Activated CD8-positive, alpha-beta memory T cell treated with anti-CD3 and anti-CD28 coated beads for 1 hour (primary cell): ENCODE measurements at places on chromosomes 2 and 18.

DNA sequence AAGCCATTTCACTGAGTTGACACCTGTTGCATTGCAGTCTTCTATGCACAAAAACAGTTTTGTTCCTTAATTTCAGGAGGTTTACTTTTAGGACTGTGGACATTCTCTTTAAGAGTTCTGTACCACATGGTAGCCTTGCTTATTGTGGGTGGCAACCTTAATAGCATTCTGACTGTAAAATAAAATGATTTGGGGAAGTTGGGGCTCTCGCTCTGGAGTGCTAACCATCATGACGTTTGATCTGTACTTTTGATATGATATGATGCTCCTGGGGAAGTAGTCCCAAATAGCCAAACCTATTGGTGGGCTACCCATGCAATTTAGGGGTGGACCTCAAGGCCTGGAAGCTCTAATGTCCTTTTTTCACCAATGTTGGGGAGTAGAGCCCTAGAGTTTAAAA is 3.4 kb downstream of the CTLA4 start:
- DNase-seq = no peak

DNA sequence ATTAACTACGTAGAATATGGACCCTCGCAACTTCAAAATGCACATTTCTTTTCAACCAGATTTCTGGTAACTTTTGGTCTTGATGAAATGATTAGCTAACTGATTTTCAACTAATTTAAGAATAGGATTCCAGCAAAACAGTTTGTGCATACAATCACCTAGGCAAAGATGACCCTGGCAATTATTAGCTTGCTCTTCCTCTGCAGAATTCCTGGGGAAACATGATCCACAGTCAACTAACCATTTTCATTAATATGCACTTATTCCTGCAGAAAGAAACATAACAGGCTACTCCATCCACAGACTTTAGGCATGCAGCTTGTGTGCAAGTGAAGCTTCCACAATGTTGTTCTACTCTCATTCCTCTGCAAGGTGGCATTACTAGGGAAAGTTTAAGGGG is 1150.8 kb upstream of the FANCL start:
- DNase-seq = no peak

GRCh38 chr18:50679056-50679455 is 119.2 kb downstream of the MAPK4 start:
- DNase-seq = no peak

DNA sequence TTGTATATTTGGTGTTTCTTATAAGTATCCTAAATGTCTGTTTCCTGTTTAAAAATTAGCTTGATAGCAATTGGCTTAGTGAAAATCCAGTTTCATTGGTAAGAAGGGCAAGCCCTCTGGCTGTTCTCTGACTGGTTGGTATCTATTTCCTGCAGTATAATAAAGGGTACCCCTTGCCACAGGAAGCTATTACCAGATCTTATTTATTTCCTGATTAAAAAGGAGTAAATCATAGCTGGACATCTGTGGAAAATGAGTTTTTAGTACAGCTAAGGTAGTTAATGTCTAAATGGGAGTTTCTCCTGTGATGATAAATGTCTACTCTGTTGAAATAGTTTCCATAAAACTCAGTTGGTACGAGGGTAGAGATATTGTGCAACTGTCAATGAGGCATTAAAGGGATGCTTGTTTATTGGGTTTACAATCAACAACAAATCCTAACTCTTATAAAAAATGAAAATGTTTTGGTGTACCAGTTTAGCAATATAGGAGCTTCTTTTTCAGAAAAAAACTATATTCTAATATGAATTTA is 58.7 kb downstream of the FASTKD2 start:
- DNase-seq = no peak

DNA sequence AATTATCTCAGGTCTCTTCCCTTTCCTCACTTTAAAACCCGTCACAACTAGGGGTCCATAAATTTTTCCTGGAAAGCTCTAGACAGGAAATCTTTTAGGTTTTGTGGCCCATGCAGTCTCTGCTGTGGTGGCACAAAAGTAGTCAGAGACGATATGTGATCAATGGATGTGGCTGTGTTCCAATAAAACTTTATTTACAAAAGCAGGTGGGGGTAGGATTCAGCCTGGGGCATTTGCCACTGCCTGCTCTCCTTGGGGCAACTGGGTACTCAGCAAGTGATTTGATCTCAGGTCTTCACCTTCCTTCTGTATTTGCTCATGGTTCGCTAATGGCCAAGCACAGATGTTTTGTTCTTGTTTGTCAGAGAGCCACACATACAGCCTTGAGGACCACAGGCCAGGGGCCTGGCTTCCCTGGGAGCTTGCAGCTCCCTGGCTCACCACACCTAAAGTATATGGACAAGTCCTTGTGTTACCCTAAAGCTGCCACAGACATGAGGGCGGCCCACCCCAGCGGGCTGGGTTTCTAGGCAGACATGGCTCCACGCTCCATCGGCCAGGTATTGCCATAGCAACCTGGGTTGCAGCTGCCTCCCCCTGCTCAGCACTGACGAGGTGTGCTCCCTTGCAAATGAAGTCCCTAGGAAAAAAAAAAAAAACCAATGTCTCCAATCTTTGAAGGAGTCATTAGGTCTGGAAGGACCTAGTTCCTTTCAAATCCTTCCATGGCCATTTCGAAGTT is 89.7 kb upstream of the YWHAQ start:
- DNase-seq = no peak

GRCh38 chr2:28578774-28579173 is 82.9 kb downstream of the PLB1 start:
- no peak for DNase-seq

DNA sequence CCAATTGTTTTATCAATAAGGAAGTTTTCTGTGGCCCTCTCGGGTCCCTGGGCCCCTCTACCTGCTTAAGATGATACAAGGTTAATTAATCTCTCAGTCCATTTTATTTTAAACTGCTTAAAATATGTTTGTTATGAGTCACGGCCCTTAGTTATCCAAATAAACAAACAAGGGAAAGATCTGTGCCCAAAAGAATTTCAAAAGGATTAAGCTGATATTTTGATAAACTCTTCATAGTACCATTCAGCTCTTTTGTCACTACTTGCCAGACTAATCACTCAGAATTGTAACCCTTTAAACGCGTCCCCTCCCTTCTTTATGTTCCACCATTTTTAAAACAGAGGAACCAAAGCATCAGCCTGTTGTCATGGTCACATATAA is 144.7 kb upstream of the STK17B start:
- DNase-seq = no peak

DNA sequence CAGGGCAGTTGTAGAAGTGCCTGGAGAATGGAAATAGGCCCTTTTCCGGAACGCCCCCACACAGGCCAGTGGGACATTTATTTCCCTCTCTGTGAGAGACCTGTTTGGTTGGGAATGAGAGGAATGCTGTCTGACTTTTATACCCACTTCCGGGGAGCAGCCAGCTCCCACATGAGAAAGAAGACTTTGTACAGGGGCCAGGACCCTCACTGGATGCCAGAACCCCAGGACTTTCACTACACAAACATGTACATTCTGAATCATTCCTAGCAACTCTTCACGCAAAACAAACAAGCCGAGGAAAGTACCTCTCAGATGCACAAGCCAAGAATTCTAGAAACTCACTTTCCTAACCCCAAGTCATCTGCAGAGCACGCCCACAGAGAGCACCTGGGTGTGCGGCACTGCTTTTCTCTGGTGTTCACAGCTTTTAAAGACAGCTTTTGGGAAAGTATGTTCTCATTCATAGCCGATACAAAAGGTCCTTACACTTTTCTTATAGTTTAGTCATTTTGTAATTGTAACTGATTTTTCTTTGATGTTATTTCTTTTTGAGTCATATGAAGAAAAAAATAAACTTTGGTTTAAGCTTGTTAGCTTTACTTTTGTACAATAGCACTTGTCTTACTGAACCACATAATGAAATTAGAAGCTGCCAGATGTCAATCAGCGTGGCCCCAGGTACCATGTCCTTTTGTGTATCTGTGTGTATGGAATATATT is 856.1 kb upstream of the ID2 start:
- no peak for DNase-seq

DNA sequence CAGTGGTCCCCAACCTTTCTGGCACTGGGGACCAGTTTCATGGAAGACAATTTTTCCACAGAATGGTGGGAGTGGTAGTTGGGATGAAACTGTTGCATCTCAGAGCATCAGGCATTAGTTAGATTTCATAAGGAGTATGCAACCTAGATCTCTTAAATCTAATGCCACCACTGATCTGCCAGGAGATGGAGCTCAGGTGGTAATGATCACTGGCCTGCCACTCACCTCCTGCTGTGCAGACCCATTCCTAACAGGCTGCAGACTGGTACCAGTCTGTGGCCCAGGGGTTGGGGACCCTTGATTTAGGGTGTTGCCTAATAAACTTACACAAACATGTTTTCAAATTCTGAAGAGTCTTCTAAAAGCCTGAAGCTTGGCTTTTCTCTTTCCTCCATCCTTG is 261.3 kb downstream of the CDH19 start:
- no peak for DNase-seq

- no peak for DNase-seq
Measured at GRCh38 chr2:71419976-71420375, 33.4 kb upstream of the DYSF start.

DNA sequence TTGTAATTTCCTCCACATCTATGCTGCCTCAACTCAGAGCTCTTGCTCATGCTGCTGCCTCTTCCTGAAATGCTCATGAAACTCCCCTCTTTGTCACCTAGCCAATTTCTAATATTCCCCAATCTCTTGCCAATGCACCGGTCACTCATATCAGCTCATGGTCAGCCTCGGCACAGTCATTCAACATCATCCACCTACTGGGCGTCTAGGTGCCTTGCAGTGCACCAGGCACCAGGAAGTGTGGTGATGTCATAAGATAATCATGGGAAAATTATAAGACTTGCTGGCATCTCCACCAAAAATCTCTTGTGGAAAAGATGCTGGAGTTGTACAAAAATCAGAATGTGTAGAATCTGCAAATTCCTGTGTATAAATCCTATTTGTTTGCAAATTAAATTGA is 52.6 kb upstream of the RAB27B start:
- DNase-seq = no peak

- no peak for DNase-seq
Measured at GRCh38 chr2:42844901-42845821, 52.8 kb upstream of the HAAO start.

DNA sequence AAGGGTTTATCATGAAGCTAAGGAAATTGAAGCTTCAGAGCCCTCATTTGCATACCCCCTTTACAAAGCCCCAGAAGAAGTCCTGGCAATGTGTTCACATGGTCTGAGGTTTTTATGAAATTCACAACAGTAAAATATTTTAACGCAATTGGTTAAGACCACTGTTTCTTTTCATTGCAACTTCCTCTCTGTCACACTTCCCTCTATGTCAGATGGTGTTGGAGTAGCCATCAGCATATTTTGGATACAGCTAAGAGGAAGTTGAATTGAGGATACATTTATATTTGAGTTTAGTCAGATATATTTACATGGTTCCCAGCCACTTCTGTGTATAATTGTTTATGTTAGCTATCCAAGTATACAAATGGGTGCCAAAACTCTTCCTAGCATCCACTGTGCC is 170.0 kb downstream of the TXNL1 start:
- DNase-seq = no peak

- no peak for DNase-seq
Measured at GRCh38 chr2:147642765-147643164, 202.1 kb upstream of the ACVR2A start.

DNA sequence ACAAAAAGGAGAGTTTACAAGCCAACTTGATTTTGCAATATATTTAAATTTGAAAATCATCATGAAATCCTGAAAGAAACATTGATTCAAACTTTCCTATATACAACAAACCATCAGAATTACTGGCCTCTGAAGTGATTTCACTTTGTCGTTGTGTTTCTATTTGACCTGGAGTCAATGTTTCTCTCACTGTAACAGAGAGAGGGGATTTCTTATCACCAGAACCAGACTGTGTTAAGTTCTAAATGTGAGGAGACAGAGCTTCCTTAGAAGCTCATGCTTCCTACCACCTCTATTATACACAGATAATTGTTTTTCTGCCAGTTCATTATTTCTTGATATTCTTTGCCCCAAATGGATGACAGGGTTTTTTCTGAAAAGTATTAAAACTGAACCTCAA is 245.0 kb upstream of the RND3 start:
- no peak for DNase-seq

DNA sequence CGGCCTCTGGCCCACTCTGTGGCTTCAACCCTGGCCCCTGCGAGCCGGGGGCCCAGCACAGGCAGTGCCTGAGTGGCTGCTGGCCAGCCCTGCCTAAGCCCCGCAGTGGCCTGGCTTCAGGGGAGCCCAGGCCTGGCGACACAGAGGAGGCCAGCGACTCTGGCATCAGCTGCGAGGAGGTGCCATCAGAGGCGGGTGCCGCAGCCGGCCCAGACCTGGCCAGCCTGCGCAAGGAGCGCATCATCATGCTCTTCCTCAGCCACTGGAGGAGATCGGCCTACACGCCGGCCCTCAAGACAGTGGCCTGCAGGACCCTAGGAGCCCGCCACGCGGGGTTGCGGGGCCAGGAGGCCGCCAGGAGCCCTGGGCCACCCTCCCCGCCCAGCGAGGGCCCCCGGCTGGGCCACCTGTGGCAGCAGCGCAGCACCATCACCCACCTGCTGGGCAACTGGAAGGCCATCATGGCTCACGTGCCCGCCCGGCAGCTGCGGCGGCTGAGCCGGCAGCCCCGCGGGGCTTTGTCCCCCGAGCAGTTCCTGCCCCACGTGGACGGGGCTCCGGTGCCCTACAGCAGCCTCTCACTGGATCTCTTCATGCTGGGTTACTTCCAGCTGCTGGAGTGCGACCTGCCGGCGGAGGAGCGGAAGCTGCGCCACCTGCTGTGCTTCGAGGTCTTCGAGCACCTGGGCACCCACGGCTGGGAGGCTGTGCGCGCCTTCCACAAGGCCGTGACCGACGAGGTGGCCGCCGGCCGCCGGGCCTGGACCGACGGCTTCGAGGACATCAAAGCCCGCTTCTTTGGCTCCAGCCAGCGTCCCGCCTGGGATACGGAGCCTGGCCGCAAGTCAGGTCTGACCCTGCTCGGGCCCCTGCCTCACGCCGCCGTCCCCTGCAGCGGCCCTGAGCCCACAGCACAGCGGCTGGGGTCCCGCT is 7.5 kb upstream of the KLHL30 start:
- no peak for DNase-seq

DNA sequence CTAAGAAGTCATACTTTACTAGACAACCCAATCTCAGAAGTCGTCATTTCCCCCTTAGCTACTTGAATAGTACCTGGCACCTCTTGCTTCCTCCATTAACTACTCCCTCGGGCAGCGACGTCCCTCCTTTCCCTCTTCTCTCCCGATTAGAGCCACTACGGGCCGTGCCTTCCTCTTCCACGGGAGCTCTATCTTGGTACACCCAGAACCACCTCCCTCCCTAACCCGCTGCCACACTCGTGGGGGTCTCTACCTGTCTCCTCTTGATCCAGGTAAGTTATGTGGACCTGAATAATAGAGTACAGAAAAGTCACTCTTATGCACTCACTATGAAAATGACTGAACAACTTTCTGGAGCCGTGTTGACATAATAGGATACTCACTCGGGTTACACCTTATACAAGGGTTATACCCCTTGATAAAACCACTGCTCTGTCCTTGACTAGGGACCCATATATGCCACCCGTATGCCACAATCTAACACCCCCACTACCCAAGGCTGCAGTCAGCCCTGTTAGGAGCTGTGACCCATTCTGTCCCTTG is 595 bp upstream of the HDHD2 start:
- no peak for DNase-seq
